ENCODE measurements at places on chromosomes 4 and X.
A peak's percentile ranks its signal among the peaks of the same experiment; 100 is the strongest.

GRCh38 chrX:148537556-148538182 lies 37.3 kb downstream of the AFF2 start:
- no peak for DNase-seq

- DNase-seq = no peak
Observed at GRCh38 chr4:6941796-6942195, 32.2 kb downstream of the TBC1D14 start.

- DNase-seq = no peak
Observed at GRCh38 chrX:108361316-108361715, 76.9 kb downstream of the COL4A6 start.

GRCh38 chrX:2464677-2465166 lies 36.1 kb downstream of the DHRSX start:
- no peak for DNase-seq

DNA sequence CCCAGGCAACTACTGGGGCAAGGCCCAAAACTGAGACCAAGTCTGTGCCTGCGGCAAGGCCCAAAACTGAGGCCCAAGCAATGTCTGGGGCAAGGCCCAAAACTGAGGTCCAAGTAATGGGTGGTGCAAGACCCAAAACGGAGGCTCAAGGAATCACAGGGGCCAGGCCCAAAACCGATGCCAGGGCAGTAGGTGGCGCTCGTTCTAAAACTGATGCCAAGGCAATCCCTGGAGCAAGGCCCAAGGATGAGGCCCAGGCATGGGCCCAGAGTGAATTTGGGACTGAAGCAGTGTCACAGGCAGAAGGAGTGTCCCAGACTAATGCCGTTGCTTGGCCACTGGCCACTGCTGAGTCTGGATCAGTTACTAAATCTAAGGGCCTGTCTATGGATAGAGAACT lies 2.7 kb downstream of the GPRASP2 start:
- no peak for DNase-seq

GRCh38 chr4:26081795-26082498 lies 167.9 kb downstream of the SMIM20 start:
- no peak for DNase-seq

- no peak for DNase-seq
Observed at GRCh38 chrX:64395568-64395929, 297 bp upstream of the MTMR8 start.

DNA sequence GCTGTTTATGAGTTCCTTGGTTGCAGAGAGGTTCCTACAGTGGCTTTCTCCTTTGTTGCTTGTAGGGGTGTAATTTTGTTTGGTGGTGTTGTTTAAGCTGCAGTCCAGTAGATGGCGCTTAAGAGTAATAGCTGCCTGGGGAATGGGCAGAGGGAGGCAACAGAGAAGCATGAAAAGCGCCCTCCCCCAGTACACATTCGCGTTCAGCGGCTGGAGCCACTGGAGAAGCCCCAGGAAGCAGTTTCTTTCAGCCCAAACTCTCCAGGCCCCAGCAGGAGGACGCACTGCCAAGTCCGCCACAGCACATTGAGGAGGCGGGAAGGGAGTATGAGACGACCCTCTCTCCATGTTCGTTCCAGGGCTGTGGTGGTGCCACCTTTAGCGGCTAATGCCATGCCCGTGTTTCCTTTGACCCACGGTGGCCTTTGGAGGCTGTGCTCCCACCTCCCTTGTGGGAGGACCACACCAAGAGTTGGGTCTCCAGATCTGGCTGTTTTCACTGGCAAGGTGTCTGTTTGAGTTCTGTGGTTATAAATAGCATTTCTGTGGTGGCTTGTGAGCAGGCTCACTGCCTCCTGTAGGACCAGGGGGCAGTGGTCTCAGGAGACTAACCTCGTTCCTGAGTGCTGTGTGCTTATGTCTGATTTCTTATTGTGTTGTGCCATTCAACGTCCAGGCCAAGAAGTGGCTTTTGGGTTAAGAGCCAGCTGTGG lies 252.3 kb downstream of the ARHGAP10 start:
- no peak for DNase-seq

DNA sequence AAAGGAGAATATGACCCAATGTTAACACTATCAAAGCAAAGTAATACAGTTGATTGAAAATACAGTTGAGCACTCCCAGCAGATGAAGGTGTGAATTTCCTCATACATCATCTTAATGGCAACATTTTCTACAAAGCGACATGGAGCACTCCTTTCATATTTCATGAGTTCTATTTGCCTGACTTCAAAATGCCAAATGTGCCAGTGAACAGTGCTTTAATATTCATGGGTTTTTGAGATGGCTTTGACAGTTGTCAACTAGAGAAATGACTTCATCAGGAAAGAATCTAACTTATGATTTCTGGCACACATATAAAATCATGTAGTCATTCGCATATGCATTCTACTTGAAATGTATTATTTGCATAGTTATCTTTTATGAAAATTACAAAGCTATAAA lies 222.4 kb downstream of the GALNTL6 start:
- no peak for DNase-seq

DNA sequence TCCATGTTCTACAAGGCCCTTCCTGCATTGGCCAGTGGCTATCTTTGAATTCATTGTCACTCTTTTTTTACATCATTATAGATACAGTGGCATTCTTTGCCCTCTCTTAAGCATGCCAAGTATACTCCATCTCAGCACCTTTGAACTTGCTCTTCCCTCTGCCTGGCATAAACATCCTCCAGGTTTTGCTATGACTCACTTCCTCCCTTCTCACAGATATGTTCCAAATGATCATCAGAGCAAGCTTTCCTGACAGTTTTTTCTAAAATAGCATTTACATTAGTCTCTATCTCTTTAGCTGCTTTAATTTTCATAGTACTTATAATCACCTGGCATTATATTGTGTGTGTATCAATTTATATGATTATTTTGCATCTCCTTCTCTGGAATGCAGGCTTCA lies 553.3 kb upstream of the MAGEB2 start:
- no peak for DNase-seq

DNA sequence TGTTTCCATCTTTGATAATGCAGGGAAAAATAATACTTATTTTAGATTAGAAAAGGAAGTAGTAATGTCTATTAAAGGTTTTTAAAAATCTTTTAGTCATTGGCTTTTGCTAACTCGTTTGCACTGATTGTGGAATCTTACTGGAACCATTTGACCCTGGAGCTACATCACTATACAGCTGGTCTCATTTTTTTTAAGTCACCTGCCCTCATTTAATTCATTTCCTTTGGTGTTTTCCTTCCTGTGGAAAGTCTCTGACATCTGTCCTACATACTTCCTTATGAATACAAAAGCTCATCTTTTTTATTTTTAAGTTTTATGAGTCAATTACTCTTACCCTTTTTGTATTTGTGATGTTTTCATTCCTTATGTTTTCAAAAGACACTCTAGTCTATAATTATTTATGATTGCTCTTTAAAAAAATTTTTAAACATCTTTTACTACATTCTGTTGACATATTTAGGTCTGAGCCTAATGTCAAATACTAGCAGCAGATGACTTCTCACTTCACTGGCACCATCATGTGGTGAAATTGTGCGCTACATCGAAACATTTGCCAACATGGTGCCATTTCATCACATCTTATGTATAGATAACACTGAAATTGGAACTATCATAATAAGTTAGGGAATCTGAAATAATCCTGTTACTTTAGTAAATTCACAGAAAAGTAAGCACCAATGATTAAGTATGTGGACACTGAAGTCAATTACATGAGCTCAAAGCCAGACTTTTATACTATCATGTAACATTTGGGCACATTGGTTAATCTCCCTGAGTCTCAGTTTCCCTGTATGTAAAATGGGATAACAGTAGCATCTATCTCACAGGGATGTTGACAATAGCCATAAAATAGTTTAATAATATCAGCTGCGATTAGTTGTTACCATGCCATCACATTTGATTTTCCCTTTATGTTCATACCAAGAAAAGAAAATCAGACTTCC lies 9.4 kb upstream of the MMAA start:
- peak; percentile 17 for DNase-seq

DNA sequence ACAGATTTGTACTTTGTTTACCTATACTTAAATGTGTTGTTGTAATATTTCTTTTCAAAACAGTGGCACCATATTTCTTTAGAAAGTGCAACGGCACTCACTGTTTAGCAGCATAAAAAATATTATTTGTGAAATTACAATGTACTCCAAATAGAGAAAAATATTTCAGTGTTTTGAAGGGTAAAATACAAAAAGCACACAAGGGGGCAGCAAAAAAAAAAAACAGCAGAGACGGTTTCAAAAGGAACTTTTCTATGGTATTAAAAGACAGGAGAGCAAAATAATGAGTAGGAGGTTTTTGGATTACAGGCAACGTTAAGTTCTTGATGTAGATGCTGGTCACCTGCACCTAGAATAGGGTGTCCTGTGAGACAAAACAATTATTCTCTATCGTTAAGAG lies 2.0 kb downstream of the NUDT11 start:
- DNase-seq = no peak

- no peak for DNase-seq
Observed at GRCh38 chr4:71827826-71828225, 43.9 kb upstream of the GC start.

DNA sequence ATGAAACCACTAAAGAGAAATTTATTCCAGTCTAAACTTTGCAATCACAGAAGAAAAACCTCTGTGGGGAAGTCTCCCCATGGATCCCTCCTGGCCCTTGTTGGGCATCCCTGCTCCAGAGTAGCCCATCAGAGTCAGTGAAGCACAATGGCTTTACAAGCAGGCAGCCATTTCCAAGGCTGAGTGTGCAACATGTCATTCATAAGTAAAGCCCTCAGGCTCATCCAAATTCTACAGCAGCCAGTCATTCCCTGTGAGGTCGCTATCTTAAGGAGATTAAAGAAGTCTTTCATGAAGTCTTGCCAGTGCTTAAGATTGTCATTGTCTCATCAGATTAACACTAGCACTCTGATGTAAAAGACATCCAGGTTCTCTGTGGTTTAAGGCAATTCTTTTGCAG lies 17.0 kb upstream of the MAPK10 start:
- DNase-seq = no peak

GRCh38 chr4:94244087-94244828 lies 36.6 kb downstream of the SMARCAD1 start:
- DNase-seq = no peak

DNA sequence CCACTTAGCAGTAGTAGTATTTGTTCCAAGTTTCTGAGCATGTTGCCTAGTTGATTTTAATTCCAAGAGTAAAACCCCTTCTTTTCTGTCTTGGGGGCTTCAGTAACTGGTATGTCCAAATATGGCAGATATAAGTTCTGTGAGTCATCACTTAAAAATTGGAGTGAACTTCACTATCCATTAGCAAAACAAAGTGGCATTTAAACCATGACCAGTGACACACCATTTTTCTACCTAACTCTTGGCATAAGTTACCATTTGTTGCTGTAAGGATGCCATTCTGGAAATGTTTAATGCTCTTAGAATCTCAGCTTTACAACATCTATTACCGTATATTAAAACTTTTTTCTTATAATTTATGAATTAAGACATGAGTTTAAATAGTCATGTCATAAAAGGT lies 102.0 kb downstream of the CBR4 start:
- DNase-seq = no peak

- no peak for DNase-seq
Observed at GRCh38 chr4:104938624-104939023, 208.1 kb upstream of the TET2 start.

DNA sequence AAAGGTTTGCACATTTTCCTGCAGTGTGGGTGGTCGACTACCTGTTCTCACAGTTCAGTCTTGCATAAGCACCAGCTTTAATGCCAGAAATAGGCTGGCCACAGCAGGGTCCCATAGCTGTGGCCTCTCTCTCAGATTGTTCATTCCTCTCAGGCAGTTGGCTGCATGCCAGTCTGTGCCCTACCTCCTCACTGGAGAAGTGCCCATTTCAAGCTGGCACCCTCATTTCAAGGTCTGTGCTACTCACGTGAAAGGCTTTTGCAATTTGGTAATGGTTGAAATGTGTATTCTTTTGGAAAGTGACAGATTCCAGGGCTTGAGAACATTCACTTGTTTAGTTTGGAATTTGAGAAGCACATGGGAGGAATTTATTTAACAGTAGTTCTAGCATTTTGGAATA lies 28.9 kb upstream of the MTMR1 start:
- no peak for DNase-seq

- DNase-seq = no peak
Observed at GRCh38 chr4:75629239-75629638, 1.1 kb downstream of the CDKL2 start.

DNA sequence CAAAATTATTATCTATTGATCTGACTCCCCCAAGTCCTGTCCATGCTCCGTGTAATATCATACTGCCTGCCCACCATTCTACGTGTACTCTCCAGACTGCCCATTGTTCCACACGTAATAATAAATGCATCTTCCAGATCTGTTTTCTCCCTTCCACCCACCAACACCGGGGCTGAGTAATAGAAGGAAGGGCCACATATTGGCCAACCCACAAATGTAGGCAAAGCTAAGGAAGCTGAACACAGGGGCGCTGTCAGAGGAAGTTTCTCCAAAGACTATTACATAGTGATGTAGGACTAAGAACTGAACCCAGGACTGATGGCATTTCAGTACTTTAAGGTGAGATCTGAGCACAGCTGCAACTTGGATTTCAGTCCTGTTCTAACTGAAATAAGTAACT lies 135.8 kb upstream of the GUCY1A1 start:
- DNase-seq = no peak

DNA sequence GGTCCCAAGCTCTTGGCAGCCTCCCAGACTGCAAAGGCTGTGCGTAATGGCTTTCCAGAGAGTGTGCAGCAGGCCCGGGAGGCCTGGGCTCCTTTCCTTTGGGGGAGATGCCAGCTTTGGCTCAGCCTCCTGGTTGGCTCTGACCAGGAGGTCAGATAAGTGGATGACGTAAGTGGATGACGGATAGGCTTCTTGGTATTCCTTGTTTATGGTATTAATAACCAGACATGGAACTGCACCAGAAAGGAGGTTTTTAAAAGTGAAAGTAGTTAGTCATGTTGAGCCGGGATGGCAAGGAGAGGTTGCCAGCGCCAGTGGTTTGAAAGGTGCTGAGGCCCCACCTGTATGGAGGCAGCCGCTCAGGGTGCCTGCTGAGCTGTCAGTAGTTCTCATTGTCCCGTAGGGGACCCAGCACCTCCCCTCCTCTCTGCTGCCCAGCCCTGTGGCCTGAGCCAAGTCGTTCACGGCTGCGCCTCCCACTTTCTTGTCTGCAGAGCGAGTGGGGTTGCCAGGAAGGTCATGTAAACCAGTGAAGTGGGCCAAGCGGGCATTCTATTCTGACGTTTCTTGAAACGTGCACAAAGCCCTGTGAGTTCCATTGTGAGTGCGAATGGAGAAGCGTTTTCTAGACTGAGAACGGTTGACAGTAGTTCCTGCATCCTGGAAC lies 28.7 kb upstream of the STOX2 start:
- no peak for DNase-seq

Data from activated CD4-positive, alpha-beta T cell treated with anti-CD3 and anti-CD28 coated beads for 1 hour (primary cell).